ENCODE measurements at places on chromosomes 3 and 15.

GRCh38 chr3:114727373-114727772, 419.7 kb downstream of the ZBTB20 start:
- DNase-seq = peak; percentile 30

DNA sequence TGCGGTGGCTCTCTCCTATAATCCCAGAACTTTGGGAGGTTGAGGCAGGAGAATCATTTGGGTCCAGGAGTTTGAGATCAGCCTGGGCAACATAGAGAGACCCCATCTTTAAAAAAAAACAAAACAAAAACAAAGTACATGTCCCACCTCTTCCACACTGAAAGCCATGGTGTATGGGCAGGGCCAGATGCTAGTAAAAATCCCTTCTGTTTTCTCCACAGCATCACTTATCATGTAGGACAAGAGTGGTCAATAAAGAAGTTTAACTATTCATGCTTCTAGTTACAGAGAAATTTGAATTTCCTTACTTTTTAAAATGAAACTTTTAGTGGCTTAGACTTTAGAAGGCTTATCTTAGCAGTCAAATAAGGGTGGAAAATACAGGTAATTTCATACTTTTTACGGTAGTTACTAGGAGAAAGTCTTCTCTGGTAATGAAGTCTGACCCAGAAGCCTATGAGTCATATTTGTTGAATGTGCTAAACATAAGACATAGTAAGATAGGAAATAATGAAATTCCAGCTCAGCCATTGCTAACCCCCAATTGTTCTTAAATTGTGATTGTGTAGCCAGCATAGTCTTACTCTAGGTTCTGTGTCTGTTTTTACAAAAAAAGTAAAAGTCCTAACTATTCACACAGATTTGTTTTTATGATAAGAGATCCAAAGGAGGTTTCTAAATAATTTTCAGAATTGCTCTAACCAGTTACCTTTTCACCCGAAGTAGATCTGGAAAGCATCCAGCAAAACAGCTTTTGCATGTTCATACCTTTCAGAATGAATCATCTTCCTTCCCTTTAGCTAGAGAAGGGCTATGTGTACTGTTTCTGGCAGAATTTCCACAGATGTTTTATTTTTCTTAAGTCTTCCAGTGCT, 16.4 kb upstream of the ZNF609 start:
- DNase-seq = no peak

DNA sequence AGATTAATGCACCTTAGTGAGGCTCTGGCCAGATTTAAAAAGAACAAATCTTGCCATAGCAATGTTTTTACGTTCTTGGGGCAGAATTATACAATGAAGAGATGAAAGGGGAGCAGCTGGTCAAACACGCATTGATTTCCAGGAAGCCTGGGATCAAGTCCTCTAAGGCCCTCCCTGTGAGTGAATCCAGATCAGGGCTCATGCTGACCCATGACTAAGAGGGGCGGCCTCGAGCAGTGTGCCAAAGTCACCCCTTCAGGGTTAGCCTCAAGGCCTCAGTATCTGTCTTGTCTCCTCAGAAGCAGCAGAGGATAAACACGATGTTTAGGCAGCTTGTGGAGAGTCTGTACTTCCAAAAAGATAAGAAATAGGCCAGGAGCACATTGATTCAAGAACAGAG, 9.3 kb upstream of the RBP1 start:
- no peak for DNase-seq

- DNase-seq = no peak
These were observed 21.4 kb upstream of the ESYT3 start for GRCh38 chr3:138412821-138413551.
